Epithelial cell of esophagus (primary cell): ENCODE measurements at places on chromosomes 16 and 17.

GRCh38 chr16:3761375-3762106 is 44.2 kb upstream of the TRAP1 start:
- no peak for DNase-seq

DNA sequence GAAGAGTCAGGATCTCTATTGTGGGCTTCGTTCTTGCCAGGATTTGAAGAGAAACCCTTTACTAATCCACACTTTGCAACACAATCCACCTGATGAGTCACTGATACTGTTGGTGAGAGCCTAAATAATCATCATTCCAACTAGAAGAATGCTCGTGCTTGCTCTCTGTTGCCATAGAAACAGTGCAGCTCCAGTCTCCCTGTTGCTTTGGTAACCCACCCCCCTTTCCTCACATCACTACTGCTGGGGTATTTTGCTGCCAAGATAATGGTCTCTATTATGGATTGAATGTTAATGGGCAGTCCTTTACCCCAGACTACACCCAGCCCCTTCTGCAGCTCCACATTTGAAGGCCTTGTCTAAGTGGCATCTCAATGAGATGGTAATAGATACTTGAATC is 190.4 kb downstream of the ABCC12 start:
- peak; percentile 74 for DNase-seq

DNA sequence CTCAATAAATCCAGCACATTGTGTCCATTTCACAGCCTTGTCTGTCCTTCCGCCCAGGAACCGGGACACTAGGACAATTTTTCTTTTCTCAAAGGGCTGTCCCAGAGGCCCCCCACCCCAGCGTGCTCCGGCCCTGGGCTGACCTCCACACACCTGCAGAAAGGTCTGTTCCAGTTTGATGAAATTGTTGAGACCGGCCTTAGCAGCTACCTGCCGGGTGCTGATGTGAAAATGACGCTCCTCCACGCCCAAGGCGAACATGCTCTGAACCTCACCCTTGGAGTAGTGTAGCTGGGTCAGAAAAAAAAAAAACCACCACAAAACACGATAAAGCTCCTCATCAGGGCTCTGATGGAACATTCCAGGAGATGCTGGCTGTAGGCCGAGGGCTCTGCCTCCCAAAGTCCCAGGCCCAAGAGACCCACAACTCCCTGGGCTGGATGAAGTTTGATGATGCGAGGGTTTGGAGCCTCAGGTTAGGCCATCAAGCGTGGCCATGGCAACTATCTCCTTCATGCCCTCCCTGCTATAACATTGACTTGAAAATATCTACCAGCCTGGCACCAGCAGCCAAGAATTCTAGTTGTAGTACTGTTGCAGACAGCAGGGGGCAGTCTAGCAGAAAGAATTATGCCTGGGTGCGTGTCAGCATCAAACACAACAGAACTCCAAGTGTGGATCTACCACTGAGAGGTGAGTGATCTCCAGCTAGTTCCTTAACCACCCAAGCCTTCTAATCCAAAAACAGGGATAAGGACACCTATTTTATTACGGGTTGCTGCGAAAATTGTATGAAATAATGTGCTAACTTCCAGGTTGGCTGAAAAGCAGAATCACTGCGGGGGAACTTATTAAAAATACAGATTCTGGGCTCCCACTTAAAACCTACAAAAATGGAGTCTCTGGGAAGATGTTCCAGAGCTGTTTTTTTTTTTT is 62.1 kb downstream of the RMI2 start:
- DNase-seq, result peak; percentile 79

- peak; percentile 95 for DNase-seq
These were observed 29.4 kb downstream of the CHD9 start for GRCh38 chr16:53084141-53084541.

DNA sequence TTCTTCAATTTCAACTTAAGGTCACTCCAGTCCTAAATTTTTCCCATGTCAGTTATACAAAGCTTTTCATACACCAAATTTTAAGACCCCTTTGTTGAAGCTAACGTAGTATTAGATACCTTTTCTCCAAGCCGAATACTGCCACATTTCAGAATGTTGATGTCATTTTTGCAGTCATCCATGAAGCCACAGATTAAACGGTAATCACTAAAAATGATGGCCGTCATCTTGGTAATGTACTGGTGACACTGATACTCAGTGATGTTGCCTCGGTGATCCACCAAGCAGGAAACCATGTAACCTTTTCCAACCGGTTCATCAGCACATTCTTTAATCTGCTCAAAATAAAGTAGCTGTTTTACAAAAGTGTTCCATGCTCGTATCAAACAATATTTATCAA is 82.1 kb upstream of the CLEC18B start:
- no peak for DNase-seq

- DNase-seq, result peak; percentile 90
These were observed 22.6 kb downstream of the NACA2 start for GRCh38 chr17:61568219-61569072.

- peak; percentile 97 for DNase-seq
These were observed 273.5 kb upstream of the IRX5 start for GRCh38 chr16:54657058-54657708.

DNA sequence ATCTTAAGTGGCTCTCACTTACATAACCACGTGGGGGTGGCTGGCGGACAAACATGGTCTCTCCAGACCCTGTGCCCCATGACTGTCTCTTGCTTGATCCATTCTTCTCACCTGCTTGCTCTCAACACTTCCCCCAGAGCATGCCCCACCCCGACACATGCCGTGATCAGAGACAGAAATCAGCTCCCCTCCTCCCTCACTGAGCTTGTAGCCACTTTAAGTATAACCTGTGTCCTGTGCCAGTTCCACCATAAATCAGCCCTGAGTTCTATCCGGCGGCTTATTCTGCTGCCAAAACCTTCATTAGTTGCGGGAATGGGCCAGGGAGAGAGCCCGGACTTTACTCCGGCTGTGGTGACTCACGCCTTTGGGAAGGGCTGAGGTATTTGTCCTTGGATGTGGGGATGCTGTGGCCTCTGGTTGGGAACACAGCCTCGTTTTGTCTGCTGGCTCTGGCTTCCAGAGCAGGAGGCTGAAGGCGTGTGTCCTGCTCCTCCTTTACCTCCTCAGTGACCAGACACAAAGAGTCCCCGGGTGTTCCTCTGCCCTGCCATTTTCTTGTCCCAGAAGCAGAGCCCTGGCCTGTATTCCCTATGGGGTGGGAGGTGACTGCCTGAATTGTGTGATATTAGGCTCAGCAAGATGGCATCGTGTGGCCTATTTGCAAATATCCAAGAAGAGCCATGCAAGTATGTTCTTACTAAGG is 21.1 kb downstream of the ANKRD40 start:
- peak; percentile 51 for DNase-seq

GRCh38 chr16:71912534-71913275 is 17.4 kb downstream of the IST1 start:
- DNase-seq, result no peak

- DNase-seq, result no peak
These were observed 1.7 kb upstream of the PRSS21 start for GRCh38 chr16:2815299-2815771.

- DNase-seq, result no peak
These were observed 99.4 kb upstream of the CACNG3 start for GRCh38 chr16:24156777-24157176.

- no peak for DNase-seq
These were observed 67.7 kb downstream of the HLF start for GRCh38 chr17:55332296-55333041.

DNA sequence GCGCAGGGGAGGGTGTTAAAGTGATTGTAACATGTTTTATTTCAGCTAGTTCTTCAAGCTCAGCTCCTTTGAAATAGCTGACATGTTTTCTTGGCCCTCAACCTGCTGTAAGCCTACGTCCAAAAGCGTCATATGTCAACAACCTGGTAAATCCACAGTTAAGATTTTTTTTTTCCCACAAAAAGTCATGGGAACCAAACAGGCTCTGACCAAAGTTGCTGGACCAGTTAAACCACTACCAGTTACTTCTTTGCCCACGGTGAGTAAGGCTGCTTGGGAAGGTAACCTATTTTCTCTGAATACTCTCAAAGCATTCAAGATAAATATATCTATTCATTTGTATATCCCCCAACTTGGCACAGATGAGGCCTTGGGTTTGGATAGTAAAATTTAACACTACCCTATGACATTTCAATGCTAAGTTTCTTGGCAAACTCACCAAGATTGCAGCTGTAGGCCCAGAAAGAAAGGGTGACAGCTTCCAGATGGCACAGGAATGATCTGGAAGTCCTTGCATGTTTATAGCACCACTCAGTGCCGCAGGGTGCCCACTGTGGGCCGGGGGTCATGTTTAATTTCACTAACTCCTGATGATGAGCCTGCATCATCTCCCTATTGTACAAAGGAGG is 166.2 kb downstream of the XYLT1 start:
- peak; percentile 56 for DNase-seq

DNA sequence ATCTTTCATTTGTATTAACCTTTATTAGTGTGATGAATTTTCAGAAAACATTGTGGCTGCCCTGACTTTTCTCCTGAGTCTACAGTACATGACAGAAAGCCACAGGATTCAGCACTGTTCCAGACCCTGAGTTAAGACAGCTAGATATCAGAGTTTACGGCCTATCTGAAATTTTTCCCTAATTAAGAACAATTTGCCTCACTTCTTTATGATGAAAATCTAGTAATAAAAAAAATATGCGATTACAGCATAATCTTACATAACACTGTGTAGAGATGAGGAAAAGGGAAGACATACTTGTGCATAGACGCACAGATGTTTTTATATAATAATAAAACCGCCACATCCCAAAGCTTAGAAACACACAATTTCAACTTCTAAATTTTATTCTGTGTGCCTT is 7.3 kb downstream of the SPOP start:
- DNase-seq, result no peak

GRCh38 chr17:65531256-65532100 is 30.0 kb downstream of the AXIN2 start:
- no peak for DNase-seq

DNA sequence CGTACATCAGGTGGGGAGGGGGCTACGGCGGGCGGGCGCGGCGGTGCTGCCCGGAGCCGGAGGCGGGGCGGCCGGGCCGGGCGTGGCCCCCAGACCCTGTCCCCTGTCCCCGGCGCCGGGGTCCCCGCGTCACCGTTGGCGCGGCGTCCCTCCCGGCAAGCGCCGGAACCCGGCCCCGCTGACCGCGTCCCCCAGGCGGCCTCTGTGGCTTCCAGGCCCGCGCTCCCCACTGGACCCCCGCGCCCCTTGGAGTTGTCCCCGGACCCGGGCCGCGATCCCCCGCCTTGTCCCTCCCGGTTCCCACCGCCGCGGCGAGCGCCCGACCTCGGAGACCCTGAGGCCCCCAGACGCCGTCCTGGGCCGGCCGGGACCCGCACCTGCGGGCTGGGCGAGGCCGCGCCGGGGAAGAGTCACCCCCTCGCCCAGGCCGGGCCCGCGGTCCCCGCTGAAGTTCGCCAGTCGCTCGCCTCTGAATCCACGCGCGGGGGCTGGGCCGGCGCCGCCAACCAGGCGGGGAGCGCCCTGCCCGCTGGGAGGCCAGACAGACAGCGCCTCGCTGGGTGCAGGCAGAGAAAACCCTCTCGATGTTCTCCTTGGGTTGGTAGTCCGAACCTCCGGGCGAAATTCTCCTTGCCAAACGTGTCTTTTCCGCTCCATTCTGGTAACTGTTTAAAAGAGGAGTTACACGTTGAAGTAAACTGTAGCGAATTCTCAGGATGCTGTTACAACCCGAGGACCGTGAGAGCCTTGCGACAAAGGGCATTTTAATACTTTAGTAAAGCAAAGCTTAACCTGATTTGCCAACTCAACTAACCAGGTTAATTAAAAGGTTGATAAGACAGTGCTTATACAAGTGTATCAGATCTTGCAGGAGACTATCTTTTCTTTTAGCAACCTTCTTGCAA is 761 bp downstream of the GAN start:
- DNase-seq, result peak; percentile 68

- no peak for DNase-seq
These were observed 5.9 kb downstream of the CYGB start for GRCh38 chr17:76531486-76532038.

DNA sequence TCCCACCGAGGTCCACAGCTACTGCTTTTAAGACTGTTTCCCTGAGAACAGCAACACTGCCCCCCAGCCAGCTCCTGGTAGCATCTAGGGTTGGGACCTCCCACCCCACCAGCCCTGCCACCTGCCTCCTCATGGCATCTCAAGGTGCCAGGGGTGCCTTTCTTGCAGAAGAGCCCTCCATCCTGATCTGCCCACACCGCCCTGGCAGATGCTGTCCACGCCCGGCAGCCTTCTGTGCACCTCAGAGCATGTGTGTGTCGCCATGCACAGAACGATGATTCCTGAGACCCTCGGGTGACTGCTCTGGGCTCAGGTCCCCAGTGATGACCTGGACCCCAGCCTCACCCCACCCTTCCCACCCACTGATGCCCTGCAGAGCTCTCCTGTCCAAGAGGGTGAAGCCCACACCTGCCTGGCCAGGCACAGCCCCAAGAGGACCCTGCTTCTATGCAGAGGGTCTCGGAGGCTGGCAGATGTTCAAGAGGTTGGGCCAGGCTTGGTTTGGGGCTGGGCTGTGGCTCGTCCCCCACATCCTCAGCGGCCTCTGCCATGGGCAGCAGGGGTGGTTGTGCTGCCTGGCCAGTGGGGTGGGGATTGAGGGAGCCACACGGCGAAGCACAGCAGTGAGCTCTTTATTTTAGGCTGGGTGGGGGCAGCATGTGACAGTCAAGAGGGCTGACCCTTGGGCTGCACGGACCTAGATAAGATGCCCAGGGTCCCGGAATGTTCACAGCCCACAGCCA is 5.2 kb upstream of the SPATA2L start:
- DNase-seq, result no peak

DNA sequence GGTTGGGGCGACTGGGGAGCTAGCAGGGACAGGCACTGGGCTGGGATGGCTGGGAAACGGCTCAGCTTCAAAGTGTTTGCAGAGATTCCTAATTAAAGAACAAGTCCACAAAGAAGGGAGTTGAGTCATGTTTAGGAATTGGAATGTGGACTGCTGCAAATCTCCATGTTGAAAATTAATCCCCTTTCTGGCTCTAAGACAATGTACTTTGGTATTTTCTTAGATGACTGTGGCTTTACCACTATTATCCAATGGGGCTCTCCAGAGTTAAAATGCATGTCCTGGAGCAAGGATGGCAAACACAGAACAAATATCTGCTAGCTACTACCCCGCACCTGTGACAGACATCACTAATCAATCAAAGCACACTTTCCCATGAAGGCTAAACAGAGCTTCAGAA is 22.2 kb upstream of the WSCD1 start:
- no peak for DNase-seq

DNA sequence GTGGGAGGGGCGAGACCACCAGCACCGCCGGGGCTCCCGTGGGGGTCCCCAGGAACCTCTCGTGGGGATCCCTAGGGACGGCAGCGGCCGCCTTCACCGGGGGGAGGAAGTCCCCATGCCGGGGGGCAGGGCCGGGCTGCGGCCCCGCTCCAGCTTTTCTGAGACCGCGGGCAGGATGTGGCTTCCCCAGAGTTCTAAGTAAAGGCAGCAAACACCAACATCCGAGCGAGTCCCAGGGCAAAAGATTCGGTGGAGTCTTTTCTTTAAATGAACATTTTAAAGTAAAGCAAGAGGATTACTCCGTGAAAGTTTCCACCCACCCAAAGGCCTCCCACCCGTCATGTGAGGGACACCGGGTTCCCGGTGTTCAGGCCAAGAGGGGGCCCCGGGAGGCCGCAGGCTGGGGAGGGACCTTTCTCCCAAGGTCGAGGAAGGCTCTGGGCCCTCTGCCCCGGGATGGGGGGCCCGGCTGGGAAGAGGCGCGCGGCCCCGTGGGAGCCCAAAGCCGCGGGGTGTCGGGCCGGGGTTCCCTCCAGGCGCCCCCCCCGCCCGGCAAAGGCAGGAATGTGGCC is 137.2 kb upstream of the RPH3AL start:
- DNase-seq, result peak; percentile 20

GRCh38 chr16:90015586-90016338 is 3.5 kb downstream of the DBNDD1 start:
- DNase-seq, result no peak

- DNase-seq, result peak; percentile 68
These were observed 567 bp downstream of the SOX9 start for GRCh38 chr17:72121164-72122009.
